Fibroblast of mammary gland (primary cell): ENCODE measurements at places on chromosomes 7 and 10.

DNA sequence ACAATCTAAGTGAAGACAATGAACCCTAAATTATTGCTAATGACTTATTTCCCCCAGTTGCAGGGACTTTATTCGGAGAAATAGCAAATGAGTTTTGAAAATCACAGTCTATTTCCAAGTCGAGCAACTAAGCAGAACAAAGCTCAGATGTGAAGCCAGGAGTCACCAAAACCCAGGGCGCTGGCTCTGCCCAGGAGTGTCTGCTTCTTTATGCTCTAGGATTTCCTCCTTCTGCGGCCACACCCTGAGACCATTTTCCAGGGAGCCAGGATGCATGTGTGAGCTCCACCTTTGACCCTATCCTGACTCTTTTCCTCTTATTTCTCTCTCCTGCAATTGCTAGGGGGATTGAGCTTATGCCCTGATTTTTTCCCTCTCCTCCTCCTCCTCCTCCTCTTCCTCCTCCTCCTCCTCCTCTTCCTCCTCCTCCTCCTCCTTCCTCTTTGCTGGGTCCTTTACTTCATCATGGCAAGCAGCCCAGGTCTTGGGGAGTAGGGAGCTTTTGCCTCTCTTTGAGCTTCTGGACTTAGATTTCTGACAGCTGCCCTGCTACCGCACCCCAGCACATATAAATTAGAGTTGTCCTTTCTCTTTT, 234.4 kb downstream of the ARL4A start:
- DNase-seq: no peak

- DNase-seq: peak; percentile 1
These were observed 299.0 kb downstream of the MALRD1 start for GRCh38 chr10:19347621-19348020.

DNA sequence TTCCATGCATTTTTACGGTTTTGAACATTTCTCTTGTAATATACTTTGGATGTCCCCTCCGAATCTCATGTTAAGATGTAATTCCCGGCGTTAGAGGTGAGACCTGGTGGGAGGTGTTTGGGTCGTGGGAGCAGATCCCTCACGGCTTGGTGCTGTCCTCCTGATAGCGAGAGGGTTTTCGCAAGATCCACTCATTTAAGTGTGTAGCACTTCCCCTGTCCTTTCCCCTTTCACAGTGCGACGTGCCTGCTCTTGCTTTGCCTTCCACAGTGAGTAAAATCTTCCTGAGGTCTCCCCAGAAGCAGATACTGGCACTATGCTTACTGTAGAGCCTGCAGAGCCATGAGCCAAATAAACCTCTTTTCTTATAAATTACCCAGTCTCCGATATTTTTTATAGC, 6.6 kb downstream of the GPR141 start:
- DNase-seq: no peak

GRCh38 chr7:8628656-8629055, 195.2 kb downstream of the NXPH1 start:
- no peak for DNase-seq

DNA sequence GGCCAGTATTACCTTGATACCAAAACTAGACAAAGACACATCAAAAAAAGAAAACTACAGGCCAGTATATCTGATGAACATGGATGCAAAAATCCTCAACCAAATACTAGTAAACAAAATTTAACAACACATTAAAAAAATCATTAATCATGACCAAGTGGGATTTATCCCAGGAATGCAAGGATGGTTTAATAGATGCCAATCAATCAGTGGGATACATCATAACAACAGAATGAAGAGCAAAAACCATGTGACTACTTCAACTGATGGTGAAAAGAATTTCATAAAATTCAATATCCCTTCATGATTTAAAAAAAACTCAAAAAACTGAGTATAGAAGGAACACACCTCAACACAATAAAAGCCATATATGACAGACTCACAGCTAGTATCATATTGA, 25.2 kb upstream of the UBN2 start:
- DNase-seq: no peak

GRCh38 chr10:46287846-46288477, 1.2 kb downstream of the ANTXRL start:
- no peak for DNase-seq

DNA sequence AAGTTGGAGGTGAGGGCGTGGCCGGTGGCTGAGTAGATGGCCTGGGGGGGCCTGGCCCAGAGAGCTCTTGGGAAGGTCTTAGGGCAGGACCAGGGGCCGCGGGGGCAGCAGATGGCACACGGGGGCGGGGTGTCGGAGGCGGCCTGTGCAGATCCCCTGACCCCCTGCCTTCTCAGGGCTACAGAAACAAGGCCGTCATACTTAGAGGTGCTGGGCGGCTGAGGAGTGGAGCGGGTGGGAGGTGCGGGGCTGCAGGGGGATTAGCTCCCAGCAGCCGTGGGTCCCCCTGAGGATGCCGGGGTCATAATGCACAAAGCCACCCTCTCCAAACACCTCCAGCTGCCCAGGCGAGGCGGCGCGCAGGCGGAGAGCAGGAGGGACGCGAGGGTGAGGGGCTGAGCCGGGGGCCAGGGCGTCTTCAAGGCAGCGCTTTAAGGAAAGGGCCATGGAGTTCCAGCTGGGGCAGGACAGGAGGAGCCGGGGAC, 40.4 kb upstream of the ZNF32 start:
- DNase-seq: no peak

GRCh38 chr7:73822319-73823173, 8.2 kb upstream of the CLDN4 start:
- peak; percentile 100 for DNase-seq

GRCh38 chr10:98901441-98902110, 334.1 kb downstream of the HPSE2 start:
- DNase-seq: no peak

GRCh38 chr7:136513744-136514143, 354.7 kb upstream of the CHRM2 start:
- DNase-seq: no peak

GRCh38 chr7:92840316-92840715, 3.9 kb upstream of the CDK6 start:
- DNase-seq: no peak

- DNase-seq: peak; percentile 80
These were observed 172.3 kb downstream of the CACNB2 start for GRCh38 chr10:18312374-18313139.

GRCh38 chr7:146966274-146966673, 849.7 kb downstream of the CNTNAP2 start:
- no peak for DNase-seq

GRCh38 chr7:44065431-44066110, at the start of gene PGAM2:
PGAM2 (minus strand) TSS chr7:44065567; CDS start chr7:44065529, 38 bp downstream.
- DNase-seq: no peak

DNA sequence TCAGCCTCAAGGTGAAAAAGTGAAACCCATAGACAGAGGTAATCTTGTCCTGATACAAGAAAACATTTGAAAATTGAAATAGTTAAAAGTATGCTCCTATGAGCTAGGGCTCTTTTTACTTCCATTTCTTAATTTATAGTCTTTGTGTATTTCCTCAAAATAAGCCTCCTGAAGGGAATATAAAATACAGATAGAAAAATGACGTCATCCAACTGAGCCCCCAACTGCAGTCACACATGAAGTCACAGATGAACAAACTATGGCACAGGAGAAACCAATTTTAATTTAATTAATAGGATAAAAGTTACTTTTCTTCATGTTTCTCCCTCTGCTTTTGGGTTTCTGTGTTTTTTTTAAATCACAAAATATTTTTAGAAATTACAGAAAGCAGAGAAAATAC, 280.3 kb downstream of the HTR7 start:
- DNase-seq: no peak
